Hepatocyte (in vitro differentiated cells): ENCODE measurements at places on chromosomes 5 and 9. TPM values are rescaled to one million over a fixed set of nuclear protein-coding genes. Genes with fewer than 3 reads are reported as not detected.

GRCh38 chr5:108858959-108859358 is 111.3 kb downstream of the FER start:
- DNase-seq: no peak

- no peak for DNase-seq
Observed at GRCh38 chr5:117411701-117412100, 837.1 kb upstream of the SEMA6A start.

DNA sequence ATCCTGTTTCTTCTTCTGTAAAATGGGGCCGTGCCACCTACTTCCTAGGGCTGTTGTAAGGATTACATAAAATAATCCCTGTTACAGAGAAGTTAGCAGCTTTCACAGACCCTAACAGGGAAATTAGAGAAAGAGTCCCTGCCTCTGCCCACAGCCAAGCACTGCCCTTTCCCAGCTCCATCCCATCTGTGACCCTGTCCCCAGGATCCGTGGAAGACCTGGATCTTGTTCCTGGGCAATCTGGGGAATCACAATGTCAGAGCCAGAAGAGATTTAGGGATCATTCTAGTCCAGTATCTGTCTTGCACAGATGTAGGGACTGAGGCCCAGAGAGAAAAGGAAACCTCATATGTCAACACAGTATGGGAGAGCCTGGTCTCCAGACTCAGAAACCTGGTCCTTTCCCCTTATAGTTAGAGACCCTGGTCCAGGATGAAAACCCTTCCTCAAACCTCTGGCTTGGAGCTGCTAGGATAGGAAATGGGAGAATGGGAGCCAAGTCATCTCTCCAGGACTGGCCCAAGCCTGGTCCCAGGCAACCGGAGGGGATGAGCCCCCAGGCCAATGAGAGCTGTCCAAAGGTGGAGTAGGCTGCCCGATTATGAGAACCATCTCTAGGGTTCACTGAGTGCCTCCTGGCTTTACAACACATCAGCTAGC is 12.5 kb downstream of the LHX6 start:
- DNase-seq: no peak

DNA sequence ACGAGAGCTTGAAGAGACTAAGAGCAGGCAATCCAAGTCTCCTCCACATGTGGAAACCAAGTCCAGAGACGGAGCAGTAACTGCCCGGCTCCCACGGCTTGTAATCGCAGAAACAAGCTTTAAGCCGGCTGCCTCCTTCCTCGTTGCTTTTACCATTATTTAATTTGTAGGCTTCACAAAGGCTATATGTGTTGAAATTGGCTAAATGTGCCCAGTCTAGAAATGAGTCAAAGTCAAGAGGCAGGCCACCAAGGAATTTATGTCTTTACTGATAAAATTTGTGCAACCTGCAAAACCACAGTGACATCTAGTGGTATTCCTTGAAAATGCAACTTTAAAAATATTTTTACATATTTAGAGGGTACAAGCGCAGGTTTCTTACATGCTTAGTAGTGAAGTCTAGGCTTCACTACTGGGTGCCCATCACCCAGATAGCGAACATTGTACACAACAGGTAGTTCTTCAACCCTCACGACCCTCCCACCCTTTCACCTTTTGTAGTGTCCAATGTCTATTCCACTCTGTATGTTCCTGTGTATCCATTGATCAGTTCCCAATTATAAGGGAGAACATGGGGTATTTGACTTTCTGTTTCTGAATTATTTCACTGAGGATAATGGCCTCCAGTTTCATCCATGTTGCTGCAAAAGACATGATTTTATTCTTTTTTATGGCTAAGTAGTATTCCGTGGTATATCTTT is 33.5 kb upstream of the EBF1 start:
- DNase-seq: peak; percentile 64

- DNase-seq: no peak
Observed at GRCh38 chr5:133425764-133426163, 186.6 kb downstream of the FSTL4 start.

DNA sequence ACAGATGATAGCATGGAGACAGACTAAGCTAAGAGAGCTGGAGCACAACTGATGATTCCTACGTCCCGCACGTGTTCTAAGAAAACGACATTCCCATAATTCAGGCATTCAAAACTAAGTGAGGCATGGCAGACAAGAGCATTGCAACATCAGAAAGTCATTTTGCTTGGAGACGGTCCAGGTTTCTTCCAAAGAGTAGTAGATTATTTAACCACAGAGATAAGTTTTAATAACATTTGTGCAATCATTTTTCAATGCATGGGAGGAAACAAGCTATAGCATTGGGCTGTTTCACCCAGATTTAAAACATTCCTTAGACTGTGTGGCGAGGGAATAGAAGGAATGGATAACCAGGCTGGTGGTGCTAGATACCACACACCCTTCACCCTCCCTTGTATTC is 117.2 kb downstream of the APBA1 start:
- DNase-seq: peak; percentile 40

GRCh38 chr5:168001318-168001717 is 290.1 kb upstream of the WWC1 start:
- no peak for DNase-seq

DNA sequence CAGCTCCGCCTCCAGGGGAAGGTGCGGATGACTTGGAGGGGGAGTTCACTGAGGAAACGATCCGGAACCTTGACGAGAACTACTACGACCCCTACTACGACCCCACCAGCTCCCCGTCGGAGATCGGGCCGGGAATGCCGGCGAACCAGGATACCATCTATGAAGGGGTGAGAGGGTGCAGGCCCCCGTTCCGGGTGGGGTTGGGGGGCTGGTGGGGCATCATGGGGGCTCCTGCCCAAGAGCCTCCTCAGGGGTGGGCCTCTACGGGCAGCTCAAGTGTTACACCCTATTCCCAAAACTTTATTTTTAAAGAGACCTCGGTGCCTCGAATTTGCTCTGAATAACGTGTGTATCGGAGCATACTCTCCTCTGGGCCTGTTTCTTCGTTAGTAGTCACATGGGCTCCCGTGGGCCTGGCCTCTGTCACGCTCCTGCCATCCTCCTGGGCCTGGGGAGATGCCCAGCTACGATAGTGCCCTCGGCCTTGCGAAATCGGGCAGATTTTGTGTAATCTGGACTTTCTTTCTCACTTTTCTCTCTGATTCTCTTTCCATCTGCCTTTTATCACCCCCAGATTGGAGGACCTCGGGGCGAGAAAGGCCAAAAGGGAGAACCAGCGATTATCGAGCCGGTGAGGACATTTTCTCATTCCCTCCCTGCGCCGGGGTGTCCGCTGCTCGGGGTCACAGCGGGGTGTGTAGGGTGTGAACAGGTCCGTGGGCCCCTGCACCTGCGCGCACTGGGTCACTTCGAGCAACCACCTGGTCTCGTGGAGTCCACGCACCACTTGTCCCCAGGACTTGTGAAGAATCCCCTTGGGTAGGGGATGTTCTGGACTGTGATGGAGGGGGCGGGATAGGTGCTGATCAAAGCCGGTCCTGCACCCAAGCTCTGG is 90.1 kb downstream of the COL5A1 start:
- no peak for DNase-seq

DNA sequence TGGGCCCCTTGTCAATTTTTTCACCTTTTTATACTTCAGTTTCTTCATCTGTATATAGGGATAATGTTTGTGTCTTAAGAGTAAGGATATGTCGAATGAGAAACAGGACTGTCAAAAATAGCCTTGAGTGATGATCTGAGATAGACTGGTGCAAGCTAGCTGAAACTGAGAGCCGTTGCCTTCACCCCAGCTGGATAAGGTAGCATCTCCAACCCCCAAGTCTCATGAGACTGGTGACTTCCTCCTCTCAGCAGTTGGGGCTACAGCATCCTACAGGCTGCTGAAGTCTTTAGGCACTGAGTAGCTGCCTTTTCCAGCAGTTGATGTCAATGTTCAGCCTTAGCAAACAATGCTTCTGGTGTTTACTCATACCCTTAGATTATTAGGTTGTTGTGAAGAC is 330.2 kb downstream of the OSTF1 start:
- no peak for DNase-seq

DNA sequence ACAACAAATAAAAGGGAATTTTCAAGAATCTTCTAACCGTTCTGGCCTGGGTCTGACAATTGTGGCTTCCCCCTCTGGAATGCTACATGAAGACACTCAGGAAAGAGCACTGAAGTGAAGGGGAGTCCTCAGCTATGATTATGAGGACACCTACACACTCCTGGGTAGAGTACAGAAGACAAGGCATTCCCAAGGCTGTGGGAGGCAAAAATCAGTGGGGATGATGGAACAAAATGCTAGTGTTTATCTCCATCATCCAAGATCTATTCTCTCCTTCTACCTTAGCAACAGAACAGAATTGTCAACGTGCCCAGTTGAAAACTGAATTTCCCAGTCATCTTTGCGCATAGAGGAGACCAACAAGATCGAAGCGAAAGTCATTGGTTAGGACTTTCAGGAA is 130.1 kb upstream of the LARP1 start:
- no peak for DNase-seq

- peak; percentile 51 for DNase-seq
Observed at GRCh38 chr9:134811673-134812342, 68.8 kb upstream of the FCN2 start.

GRCh38 chr9:120478208-120478607 is 101.8 kb downstream of the CDK5RAP2 start:
- DNase-seq: no peak

- no peak for DNase-seq
Observed at GRCh38 chr5:121945261-121945660, 16.5 kb upstream of the SRFBP1 start.

PCDHB6 gene
- 0.56 and 1.1 TPM in 2 replicates for total RNA-seq

AIF1L gene
- total RNA-seq: 4.2 and 5.3 TPM in 2 replicates

KCTD16 gene
- total RNA-seq: 2.3 and 3.4 TPM in 2 replicates

ADAMTSL1 gene
- total RNA-seq: 18.2 and 24.0 TPM in 2 replicates
